A549 treated with Mapracorat at 1 μM for 4 hours (cell line): ENCODE measurements at places on chromosomes 5 and 9. TPM values are rescaled to one million over a fixed set of nuclear protein-coding genes. Genes with fewer than 3 reads are reported as not detected.

Gene KCNMB1
- total RNA-seq = not detected in 5 replicates

Gene ARPC5L
- 58.9 to 83.2 TPM (median 70.0 TPM) in 5 replicates for total RNA-seq

Gene IRGM
- 0.15 to 0.36 TPM (median 0.25 TPM) in 4 of 5 replicates, not detected in the other for total RNA-seq

Gene QRFP
- not detected in 5 replicates for total RNA-seq

Gene NR6A1
- total RNA-seq = 1.5 to 2.1 TPM (median 1.8 TPM) in 5 replicates

Gene CDH6
- total RNA-seq = 0.04 to 0.09 TPM (median 0.06 TPM) in 5 replicates

Gene MCIDAS
- 1.6 to 2.2 TPM (median 1.8 TPM) in 5 replicates for total RNA-seq

Gene INSL6
- not detected in 5 replicates for total RNA-seq

Gene BHMT2
- not detected in 5 replicates for total RNA-seq

Gene MARCOL
- not detected in 5 replicates for total RNA-seq

Gene DAB2IP
- 11.3 to 15.3 TPM (median 11.9 TPM) in 5 replicates for total RNA-seq

Gene NRARP
- total RNA-seq = 2.4 to 5.6 TPM (median 4.3 TPM) in 5 replicates

Gene PCDHGB7
- 0.05 to 0.10 TPM (median 0.07 TPM) in 3 of 5 replicates, not detected in the others for total RNA-seq

Gene DOCK8
- 0.24 to 0.59 TPM (median 0.36 TPM) in 5 replicates for total RNA-seq

Gene TESK1
- 25.8 to 30.3 TPM (median 29.8 TPM) in 5 replicates for total RNA-seq

Gene EMB
- total RNA-seq = 5.1 to 6.9 TPM (median 6.3 TPM) in 5 replicates
